Fibroblast of skin of right quadriceps (primary cell): ENCODE measurements at places on chromosomes 4 and X.

- peak; percentile 56 for DNase-seq
These were observed 177.3 kb downstream of the GRIA3 start for GRCh38 chrX:123361371-123361770.

DNA sequence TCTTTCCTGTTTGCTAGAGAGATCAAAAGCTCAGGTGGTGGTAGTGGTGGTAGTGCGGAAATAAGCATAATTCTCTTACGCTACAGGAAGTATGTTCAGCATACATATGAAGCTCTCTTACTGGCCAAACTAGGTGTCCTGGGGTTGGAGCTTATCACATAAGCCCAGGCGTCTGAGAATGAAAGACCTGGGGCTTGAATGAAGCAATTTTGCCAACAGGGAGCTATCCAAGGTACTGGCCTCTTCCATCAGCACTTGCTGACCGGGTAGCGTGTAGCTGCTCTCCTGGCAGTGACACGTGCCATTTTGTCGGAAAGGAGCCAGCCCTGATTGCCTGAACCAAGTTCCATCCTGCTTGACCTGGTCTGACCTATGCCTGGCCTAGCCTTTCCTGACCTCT lies 65.9 kb upstream of the HPF1 start:
- peak; percentile 52 for DNase-seq

GRCh38 chr4:164512124-164512523 lies 241.8 kb upstream of the SMIM31 start:
- DNase-seq: no peak

DNA sequence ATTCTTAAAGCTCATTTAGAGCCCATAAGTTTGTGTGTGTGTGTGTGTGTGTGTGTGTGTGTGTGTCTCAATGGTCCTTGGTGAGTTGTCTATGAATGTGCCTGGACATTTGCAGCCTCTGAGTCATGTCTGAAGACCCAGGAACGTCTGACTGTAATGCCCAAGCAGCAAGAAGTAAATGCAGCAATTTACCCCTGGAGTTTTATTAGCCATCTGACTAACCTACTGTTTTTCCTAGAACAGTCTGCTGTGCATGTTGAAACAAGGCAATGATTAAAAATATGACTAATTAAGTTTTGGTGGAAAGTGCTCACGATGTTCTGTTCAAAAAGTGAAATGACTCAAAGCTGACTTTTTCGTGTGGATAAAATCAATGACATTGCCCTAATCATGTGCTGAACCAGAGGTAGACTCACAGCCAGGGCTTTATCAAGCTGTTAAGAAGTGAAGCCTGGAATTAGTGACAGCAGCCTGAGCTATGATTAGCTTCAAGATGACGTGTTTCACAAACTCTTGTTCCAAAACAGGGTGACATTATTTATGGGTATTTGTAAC lies 201.6 kb downstream of the CPE start:
- DNase-seq: peak; percentile 94

- DNase-seq: no peak
These were observed at the start of gene HELT for GRCh38 chr4:185017964-185018772. TSS of gene HELT (plus strand) at chr4:185018490. CDS start at chr4:185018929, 439 bp downstream.

- no peak for DNase-seq
These were observed 5.3 kb downstream of the NKX1-1 start for GRCh38 chr4:1400831-1401408.

DNA sequence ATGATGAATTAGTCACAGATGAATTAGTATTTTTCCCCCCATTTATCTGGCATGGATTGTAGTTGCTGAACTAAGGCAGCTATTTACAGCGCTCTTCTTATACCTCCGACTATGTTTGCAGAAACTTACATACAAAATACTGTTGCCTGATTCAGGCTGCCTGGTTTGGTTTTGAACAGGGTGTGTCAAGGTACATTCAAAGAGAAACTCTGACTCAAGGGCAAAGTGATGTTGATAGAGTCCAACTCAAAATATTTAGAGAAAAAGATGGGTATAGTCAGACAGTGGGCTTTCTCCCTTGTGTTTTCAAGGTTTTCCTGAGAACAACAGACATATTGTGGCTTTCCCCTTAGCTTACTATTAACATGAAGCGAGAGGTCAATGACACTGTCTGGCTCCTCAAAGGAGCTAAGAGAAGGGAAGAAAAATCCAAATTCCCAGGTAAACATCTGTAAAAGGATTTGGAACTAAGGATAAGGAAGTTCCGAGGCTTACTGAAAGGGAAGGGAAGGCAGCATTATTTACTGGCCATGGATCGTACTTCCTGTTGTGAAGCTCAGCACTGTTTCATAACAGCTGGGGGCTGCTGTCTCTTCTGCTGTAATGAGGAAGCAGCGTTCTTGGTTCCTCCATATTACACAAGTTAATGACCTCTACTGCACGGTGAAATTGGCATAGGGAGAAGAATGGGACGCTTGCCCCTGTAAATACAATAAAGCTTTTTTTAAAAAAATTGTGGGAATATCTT lies 30.9 kb downstream of the FAM9C start:
- no peak for DNase-seq

DNA sequence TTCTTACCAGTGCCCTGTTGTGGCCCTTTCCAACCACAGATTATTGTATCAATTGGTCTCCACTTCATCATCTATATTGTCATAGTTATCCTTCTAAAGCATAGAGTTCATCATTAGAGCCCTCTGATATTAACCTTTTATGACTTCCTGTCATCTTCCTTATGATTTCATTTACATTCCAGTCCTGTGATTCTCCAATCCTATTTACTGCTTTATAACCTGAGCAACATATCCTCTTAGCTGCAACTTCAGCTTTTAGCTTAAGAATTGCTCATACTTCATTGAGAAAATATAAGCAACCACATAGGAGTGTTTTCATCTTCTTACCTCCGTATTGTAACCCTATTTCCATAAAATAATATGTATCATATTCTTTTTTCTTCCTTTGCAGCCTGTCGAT lies 252.6 kb upstream of the CENPE start:
- DNase-seq: no peak

- no peak for DNase-seq
These were observed 162.1 kb downstream of the CBR4 start for GRCh38 chr4:168847771-168848502.

DNA sequence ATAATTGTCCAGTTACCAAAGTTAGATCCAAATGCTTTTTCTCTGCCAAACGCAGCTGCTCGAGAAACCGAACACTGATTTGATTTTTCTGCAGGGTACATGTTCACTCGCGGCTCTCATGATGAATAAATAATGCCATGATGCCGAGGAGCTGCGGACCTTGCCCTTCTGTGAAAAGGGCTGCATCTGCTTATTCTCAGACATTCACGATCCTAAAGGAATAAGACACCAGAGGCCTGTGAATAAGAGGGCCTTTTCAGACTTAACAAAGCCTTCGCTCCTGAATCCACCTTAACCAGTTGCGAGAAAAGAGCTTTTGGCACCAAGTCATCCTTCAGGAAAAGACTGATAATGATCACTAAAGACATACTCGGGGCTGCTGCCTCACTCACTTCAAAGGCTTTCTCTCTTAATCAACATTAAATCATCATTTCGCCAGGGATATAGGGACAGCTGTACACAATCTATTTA lies 147.5 kb downstream of the FBXO8 start:
- no peak for DNase-seq

- no peak for DNase-seq
These were observed 8.7 kb upstream of the ABLIM2 start for GRCh38 chr4:8167291-8167690.

- DNase-seq: peak; percentile 1
These were observed 277.6 kb upstream of the DIAPH2 start for GRCh38 chrX:96407072-96407471.

DNA sequence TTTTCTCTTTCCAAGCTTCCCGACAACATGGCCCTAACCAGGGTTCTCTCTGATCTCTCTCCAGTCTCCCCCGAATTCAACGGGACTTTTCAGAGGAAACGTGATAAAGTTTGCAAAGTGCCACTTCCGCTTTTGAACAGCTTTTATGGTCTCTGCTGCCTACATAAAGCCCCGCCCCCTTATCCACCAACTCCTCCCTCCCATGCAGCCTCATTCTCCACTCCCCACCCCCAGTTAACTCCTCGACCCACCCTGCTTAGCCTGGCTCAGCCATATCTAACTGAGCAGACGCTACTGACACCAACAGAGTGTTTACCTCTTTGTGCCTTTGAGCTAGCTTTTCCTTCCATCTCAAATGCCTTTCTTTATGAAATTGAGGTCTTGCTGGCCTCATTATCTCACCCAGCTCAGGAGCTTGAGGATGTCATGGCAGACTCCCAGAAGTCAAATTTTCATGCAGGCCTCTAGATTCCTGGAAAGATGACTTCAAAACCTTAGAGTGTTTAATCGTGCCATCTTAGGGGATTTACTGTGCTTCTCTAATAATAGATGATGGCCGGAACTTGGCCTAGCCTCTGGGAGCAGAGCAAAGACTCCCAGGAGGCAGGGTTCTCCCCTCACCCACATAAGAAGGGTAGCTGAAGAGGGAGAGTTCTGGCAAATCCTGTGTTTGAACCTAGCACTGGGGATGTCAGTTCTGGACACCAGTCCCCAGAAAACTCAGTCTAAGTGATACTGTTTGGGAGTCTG lies 606.0 kb downstream of the BCOR start:
- no peak for DNase-seq

- no peak for DNase-seq
These were observed 40.0 kb upstream of the IQSEC2 start for GRCh38 chrX:53321230-53321942.

DNA sequence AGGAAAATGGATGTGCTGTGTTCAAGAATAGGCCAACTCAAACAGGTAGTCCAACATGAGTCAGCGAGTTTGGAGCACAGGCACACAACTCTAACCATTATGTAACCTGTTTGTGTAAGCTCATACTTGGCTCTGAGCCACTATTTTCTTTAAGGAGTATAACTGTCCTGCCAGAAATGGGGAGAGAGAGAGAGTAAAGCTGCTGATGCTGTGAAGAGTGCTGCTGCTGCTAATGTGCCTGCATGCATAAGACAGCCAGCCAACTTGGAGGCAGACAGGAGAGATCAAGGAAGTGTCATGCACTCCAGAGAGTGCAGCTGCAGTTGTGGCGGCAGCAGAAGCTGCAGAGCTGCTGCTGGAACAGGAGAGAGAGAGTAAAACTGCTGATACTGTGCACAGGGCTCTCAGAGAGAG lies 11.7 kb upstream of the STATH start:
- peak; percentile 6 for DNase-seq

DNA sequence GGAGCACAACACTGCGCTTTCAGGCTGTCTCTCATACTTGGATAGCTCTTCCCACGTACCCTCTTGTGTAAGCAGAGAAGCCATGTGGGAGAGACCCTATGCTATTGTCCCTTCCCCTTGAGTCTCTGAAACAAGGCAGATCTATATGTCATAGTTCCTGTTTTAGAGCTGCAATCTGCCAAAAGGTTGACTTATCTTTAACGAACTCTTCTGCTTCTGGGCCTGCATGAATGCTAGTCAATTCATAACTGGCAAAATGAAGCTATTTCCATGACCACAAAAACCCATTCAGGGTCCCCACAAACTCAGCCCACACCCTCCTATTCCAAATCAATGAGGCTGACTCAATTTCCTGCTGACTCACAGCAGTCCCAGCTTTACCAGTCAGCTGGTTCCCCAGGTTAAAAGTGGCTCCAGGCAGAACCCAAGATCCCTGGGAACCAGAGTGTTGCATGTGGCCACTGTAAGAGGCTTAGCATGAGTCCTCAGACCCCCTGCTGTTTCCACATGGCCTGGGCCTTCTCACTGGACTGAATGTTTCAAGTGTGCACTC lies 25.3 kb upstream of the SOD3 start:
- DNase-seq: peak; percentile 95

GRCh38 chr4:186596850-186597390 lies 41.6 kb upstream of the MTNR1A start:
- no peak for DNase-seq

DNA sequence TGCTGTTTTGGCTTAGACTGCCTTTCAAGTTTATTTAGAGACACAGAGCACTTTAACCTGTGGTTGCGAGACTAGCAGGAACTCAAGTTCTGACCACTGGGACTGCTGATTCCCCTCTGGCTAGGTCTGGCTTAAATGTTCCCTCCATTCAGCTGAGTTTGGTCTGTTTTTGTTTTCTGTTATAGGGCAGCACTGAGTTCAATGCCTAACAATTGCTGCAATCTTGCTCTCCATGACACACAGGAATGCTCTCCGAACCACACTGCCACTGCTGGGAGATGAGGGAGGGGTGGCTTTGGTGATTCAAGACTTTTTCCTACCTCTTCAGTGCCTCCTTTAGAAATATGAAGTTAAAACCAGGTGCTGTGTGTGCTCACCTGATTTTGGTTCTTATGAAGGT lies 106.3 kb upstream of the EOLA2 start:
- DNase-seq: no peak

- no peak for DNase-seq
These were observed 69.2 kb downstream of the BLTP1 start for GRCh38 chr4:122221322-122221721.
